Diencephalon (tissue), 1 donor: ENCODE measurements at places on chromosomes 7 and 10. TPM values are rescaled to one million over a fixed set of nuclear protein-coding genes. Genes with fewer than 3 reads are reported as not detected.

ZNF488 gene
- total RNA-seq: 1.6 TPM

SHH gene
- 8.5 TPM for total RNA-seq

CDK1 gene
- total RNA-seq: 32.5 TPM

H2BK1 gene
- not detected for total RNA-seq

TMEM236 gene
- total RNA-seq: 0.23 TPM

LDB3 gene
- total RNA-seq: not detected

SEC24C gene
- 49.6 TPM for total RNA-seq

SLC26A3 gene
- not detected for total RNA-seq

SLC37A3 gene
- total RNA-seq: 128 TPM

GRK5 gene
- 21.5 TPM for total RNA-seq

LRGUK gene
- 11.8 TPM for total RNA-seq

ASB13 gene
- total RNA-seq: 12.7 TPM

FAM237B gene
- total RNA-seq: 0.23 TPM

CPA2 gene
- not detected for total RNA-seq

OR6B1 gene
- total RNA-seq: not detected

ANKRD22 gene
- total RNA-seq: 0.46 TPM

CHST3 gene
- total RNA-seq: 12.2 TPM

SMO gene
- 15.5 TPM for total RNA-seq

PDE1C gene
- 19.6 TPM for total RNA-seq

NME8 gene
- total RNA-seq: not detected

IL15RA gene
- total RNA-seq: not detected
